ENCODE measurements at places on chromosomes 13 and 19.

- DNase-seq, result peak; percentile 78
These were observed 2.5 kb downstream of the HDGFL2 start for GRCh38 chr19:4474514-4475022.

DNA sequence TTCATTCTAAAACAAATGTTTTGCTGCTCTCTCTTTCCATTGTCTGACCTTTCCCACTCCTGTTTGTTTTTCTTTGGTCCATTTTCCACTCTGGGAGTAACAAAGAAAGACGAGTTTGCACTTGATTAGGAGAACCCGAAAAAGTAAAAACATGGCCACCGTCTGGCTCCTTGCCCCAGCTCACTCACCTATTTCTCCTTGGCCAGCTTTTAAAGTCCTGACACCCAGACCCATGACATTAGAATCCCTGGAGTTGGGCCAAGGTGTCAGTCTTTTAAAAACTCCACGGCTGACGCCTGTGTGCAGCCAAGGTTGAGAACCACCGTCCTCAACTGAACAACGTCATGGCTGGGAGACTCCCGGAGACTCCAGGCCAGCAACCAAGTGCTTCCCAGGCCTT, 63.6 kb upstream of the FLT1 start:
- no peak for DNase-seq

- no peak for DNase-seq
These were observed 149.2 kb downstream of the MYCBP2 start for GRCh38 chr13:77177646-77178045.

DNA sequence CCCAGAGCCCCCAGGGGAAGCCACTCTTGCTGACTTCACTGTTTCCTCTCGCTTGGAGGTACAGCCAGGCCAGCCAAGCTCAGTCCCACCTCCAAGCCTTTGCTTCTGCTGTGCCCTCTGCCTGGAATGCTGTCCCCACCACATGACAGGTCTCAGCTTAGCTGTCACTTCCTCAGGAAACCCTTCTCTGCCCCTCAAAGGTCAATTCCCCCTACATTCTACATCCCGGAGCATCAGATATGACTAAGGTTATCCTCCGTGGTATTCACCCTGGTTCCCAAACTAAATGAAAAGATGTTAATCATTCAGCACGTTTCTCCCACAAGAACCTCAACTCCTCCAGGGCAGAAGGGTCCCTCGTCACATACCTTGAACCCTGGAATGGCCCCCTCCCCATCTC, 53.5 kb downstream of the PTPRS start:
- no peak for DNase-seq

DNA sequence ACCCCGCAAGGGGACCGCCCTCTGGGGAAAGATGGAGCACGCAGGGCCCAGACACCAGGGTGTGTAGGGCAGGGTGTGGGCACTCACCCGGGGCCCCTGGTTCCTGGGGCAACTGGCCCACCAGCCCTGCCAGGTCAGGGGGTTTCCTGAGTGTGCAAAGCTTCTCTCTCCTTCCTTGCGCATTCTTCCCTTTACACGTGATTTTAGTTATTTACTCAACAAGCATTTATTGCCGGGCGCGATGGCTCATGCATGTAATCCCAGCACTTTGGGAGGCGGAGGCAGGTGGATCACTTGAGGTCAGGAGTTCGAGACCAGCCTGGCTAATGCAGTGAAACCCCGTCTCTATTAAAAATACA, 20.4 kb downstream of the PRR36 start:
- DNase-seq, result no peak

- DNase-seq, result no peak
These were observed 234.3 kb downstream of the LMO7 start for GRCh38 chr13:75870397-75870903.

- DNase-seq, result no peak
These were observed 44.9 kb downstream of the TEX29 start for GRCh38 chr13:111365149-111366005.

- no peak for DNase-seq
These were observed 625.2 kb downstream of the DIAPH3 start for GRCh38 chr13:59538512-59538911.

- DNase-seq, result no peak
These were observed 48.1 kb downstream of the ZNF93 start for GRCh38 chr19:19948800-19949199.

GRCh38 chr13:47519626-47520025, 481.4 kb downstream of the SUCLA2 start:
- no peak for DNase-seq

- no peak for DNase-seq
These were observed 2.0 kb downstream of the CAMSAP3 start for GRCh38 chr19:7597689-7598088.

DNA sequence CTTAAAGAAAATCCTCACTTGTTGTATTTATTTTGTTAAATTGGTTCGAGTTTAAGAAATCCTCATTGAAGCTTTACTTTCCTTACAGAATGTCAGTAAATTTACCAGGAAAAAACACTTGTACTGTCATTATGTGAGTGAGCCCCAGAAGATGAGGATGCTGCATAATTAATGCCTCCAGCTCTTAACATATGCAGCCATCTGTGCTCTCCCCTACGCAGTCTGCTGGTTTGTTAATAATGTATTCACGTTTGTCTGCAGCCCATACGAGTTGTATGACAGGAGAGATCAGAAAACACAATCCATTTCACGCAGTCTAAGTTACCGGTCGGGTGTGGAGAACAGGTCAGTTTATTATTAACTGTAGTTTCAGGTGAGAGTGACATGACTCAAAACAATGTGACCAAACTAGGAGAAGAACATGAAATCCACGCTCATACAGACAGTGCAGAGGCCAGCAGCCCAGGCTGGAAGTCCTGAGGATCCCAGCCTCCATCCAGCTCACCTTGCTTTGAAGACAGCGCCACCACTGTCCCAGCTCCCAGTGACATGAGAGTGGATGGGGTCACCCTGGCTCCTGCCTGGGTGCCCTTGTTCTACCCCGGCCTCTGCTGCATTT, 19.8 kb upstream of the ATP11A start:
- DNase-seq, result no peak

DNA sequence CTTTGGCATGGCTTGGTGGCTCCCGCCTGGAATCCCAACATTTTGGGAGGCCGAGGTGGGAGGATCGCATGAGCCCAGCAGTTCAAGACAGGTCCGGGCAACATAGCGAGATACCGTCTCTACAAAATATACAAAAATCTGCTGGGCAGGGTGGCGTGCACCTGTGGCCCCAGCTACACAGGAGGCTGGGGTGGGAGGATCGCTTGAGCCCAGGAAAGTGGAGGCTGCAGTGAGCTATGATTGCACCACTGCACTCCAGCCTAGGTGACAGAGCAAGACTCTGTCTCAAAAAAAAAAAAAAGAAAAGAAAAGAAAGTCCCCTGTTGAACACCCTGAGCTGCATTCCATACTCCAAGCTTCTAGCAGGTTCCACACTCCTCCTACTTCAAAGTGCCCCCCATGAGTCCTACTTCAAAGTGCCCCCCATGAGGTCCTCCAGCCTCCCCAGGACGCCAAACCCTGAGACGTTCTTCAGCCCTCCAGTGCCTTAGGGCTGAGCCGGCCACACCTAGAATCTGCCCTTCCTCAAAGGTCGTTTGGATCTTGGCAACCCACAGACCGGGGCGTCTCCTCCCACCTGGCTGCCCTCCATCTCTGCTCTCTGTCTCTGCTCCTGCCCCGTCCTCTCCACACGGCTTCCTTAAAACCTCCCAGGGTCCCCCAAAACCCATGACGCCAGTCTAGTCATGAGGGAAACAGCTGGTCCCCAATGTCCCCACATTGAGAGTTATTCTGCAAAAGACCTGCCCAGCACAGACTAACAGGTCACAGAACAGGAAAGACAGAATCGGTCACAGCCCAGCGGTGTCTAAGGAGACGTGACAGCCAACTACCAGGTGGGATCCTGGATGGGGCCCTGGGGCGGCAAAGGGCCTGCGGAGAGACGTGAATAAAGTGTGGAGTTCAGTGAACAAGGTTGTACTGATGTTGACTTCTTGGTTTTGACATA, 4.8 kb downstream of the TJP3 start:
- DNase-seq, result no peak

- DNase-seq, result no peak
These were observed 281.0 kb upstream of the PCDH20 start for GRCh38 chr13:61696676-61697075.

DNA sequence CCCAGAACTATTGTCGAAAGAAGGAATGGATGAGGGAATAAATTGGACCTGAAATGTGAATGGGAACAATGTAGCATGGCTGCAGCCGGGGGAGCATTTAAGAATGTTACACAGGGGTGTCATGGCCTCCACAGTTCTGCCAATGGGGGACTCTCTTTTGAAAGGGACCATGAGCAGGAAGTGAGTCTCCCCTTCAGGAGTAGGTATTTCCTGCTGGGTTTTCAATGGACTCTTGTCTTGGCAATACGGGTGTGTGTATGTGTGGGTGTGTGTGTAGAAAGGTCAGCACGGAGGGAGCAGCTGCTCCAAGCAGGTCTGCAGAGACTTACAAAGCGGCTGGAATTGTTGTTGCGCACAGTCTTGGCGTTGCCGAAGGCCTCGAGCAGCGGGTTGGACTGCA, 24.4 kb downstream of the MYO1F start:
- peak; percentile 72 for DNase-seq

DNA sequence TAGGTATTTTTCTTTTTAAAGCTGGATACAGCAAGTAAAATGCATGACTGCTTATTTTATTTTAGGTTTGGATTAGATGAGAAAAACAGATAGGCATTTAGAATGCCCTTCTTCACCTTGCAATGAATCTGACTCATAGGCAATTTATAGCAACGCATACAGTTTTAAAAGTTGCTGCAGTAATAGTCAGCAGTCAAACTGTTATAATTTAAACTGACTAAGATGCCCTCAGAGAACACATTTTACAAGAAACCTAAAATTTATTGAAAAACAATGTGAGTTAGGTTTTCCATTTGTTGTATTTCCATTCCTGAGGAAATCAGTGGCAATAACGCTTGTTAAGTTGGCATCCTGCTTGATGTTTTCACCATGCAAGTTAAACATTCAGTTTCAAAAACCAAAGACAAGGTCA, 1128.2 kb upstream of the PCDH9 start:
- no peak for DNase-seq

GRCh38 chr19:31339411-31339810, 9.8 kb downstream of the TSHZ3 start:
- no peak for DNase-seq

- DNase-seq, result no peak
These were observed 54.6 kb downstream of the HSPH1 start for GRCh38 chr13:31107109-31107508.

- no peak for DNase-seq
These were observed 140.5 kb upstream of the ZNF536 start for GRCh38 chr19:30231408-30232318.

DNA sequence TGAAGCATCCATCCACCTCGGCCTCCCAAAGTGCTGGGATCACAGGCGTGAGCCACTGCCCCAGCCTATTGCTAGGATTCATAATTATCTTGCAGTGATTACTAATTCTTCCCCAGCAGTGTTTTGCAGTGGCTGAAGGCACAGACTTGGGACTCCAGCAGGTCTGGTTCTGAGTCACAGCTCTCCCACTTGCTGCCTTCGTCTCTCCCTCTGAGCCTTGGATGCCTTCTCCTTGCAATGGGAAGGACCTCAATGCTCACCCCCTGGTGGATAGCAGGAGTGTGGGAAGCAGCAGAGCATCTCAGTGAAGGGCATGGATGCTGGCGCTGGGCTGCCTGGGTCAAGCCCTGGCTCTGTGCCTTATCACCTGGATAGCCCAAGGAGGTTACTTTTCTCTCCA, 37.6 kb upstream of the SHKBP1 start:
- no peak for DNase-seq

- DNase-seq, result no peak
These were observed 10.3 kb downstream of the APBA3 start for GRCh38 chr19:3751236-3751635.

DNA sequence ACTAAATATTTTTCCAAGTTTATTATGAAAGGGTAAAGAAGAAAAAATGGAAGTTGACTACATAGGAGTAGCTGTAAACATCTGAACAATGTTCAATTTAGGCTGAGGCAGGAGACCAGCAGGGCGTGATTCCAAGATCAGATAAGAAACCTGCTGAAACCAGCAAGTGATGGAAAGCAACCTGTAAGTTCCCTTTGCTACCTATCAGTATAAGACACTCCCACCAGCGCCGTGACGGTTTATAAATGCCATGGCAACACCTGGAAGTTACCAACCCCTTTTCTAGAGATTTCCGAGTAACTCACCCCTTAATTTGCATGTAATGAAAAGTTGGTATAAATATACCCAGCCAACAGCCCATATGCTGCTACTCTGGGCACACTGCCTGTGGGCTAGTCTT, 1.1 kb upstream of the ZNF45 start:
- DNase-seq, result no peak

- DNase-seq, result no peak
These were observed 292.7 kb downstream of the PCDH9 start for GRCh38 chr13:66937423-66937822.

DNA sequence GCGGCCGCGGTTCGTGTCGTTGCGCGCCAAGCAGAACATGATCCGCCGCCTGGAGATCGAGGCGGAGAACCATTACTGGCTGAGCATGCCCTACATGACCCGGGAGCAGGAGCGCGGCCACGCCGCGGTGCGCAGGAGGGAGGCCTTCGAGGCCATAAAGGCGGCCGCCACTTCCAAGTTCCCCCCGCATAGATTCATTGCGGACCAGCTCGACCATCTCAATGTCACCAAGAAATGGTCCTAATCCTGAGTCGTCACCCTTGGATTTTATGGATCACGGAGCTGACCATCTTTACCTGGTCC, 475 bp downstream of the MRPL57 start:
- DNase-seq, result no peak

GRCh38 chr13:99426426-99426825, 74.8 kb upstream of the TM9SF2 start:
- no peak for DNase-seq

GRCh38 chr19:37127999-37128820, 44.3 kb downstream of the ZNF585A start:
- no peak for DNase-seq

DNA sequence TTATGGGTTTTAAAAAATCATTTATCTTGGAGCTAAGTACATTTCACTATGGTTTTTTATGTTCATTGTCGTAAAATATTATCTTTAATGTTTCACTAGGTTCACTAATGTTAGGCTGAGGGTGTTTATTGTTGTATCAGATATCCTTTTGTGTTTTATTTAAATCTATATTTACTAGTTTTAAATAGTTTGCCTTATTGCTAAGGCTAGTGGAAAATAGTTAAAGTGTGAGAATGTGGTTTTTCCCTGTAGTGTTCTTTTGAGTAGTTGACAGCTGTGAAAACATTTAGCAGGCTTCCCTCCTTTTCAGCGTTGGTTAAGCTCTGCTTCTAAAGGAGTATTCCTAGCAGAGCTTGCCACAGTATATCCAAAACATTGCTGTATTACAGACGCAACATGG, 139.0 kb downstream of the TM9SF2 start:
- DNase-seq, result no peak

- DNase-seq, result no peak
These were observed 23.0 kb upstream of the OLFM4 start for GRCh38 chr13:53005626-53006025.

DNA sequence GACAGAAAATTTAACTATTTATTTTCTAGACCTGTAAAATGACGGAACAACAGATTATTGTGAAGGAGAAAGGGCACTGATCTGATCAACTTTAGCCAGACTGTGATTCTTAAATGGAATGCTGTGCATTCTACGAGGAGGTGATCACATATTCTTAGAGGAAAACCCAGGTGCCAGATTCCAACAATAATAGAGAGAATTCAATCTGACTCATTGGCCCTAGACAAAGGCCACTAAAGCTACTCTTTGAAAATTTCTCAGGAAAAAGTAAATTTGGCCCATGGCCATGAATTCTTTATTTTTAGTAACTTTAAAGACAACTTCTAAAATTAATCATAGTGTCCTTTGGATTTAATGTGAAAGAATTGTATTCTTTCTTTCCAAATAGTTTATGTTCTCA, 58.6 kb upstream of the POSTN start:
- no peak for DNase-seq

Data from iPS DF 19.7 (cell line).